ENCODE measurements at places on chromosomes 4 and X.

DNA sequence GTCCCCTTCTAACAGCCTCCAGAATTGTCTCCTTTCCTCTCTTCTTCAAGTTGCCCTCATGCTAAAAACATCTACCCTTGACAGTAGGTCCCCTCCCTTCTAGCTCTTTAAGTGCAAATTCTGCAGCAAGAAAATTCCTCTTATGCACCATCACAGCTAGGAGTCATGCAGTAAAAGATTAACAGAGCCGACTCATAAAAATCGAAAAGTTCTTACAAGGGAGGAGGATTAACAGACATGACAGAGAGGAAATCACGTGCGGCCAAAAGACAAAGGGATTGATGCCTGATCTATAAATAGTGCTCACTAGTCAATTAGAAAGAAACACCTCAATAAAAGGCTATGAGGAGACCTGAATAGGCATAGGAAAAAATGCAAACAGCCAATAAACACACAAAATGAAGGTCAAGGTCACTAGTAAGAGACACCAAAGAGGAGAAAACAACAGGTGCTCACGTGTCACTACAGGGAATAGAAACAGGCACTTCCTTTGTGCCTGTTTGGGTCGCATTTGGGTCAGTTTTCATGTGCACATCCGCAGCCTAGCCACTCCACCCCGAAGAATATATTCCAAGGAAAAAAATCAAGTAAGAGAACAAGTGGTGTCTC lies 3.4 kb downstream of the RNF212 start:
- DNase-seq: no peak

GRCh38 chr4:55068522-55068921 lies 56.9 kb downstream of the KDR start:
- no peak for DNase-seq

GRCh38 chr4:17260166-17260907 lies 251.6 kb downstream of the QDPR start:
- DNase-seq: no peak

DNA sequence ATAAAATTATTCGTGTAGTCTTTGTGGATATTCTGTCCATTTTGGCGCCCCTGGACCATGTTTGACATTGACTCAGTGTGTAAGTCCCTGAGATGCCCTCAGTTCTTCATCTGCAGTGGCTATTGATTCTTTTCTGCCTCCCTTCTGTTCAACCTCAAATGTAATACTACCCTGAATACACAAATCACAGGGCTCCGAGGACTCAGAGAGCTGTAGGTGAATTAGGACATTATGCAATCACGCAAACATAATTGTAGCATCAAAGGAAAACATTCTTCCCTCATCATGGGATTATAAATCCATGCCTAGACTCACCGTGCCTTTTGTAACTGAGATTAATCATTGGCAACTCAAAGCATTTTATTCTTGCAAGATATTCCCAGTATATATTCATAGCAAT lies 161.4 kb upstream of the PACRGL start:
- no peak for DNase-seq

- DNase-seq: no peak
These were observed 126.8 kb upstream of the PSAPL1 start for GRCh38 chr4:7561557-7561956.

DNA sequence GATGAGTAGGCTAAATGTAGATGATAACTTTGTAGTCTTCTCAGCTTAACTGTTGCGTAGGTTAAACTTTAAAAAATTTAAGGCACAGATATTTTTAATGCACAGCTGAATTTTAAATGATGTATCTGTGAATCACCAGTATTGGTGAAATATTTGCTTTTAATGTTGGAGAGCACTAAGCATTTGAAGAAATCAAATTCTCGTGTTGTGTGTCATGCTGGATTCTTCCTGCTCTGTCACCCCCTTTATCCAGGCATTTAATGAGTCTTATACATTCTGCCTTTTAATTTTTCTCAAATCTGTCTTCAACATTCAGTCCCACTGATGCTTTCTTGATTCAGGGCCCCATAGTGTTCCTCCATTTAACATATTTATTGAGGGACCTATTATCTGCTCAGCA lies 76.7 kb downstream of the SLC4A4 start:
- DNase-seq: no peak

DNA sequence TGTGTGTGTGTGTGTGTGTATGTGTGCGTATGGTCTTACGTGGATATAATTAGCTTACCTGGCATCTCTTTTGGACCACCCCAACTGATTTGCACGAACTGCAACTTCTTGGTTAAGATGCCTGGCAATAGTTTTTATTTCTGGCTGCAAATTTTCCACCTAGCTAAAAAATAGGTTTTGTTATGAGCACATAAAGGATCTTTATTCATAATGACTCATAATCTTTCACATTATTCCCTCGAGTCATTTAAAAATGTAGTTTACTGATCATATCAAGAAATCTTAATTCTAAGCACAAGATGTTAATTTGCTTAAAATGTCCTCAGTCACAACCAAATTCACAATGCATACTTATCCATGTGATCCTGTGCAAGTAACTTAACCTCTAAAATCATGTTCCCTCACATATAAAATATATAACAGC lies 1.5 kb downstream of the COX18 start:
- no peak for DNase-seq

DNA sequence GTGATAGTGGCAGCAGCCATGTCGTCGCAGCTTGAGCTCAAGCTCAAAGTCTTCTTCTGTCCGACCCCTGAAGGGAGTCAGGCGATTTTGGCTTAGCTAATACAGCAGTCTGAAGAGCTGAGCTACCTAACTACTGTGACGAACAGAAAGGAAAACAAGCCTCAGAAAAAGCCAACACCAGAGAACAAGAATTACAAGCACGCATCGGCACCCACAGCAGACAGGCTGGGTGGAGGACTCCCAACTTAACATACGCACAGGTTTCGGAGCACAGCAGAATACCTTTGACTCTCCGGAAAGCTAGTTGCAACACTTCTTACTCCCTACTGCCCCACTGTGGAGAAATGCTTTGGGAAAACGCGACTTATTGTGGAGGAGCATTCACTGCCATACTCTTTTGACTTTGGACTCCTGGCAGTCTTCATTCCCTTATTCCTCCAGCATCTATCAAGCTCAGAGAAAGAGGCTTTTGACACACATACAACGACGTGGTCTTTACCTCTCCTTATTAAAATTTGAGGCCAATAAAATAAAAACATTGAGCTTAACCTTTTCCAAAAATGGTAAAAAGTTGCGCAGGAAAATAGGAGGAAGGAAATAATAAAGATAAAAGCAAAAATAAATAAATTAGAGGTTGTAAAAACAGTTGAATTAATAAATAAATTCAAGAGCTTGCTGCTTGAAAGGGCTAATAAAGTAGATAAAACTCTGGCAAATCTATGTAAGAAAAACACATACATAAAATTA lies 41.3 kb upstream of the GPC3 start:
- no peak for DNase-seq

GRCh38 chrX:134868771-134869495 lies 121.9 kb upstream of the SMIM10 start:
- DNase-seq: peak; percentile 73

DNA sequence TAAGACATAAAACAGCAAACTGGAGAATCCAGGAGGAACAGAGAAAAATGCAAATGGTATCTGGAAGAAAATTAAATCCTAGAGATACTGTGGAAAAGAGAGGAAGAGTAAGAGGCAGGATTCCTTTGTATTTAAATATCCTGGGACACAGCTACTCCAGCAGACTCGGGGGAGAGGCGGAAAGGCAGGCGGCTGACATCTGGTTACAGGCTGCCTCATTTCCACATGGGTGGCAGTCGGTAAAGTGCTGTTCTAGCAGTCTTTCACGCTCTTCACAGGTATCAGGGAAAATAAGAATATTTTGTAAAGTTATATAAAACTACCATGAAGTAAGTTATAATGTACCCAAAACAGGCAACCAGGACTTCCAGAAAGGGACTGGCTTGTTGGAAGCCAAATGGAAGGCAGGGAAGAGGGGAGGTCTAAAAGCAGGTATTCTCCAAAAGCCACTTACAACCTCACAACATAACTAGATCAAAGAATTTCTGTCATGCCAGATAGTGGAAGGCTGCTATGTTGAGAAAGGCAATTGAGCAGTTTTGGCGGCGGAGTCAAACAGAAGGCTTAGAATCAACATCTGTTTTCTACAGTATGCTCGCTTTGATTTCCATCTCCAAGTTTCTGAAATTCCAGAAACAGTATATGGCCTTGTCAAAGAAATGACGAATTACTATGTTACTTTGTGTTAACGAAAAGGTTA lies 1.3 kb upstream of the TIGD2 start:
- no peak for DNase-seq

- DNase-seq: no peak
These were observed 10.4 kb downstream of the MAD2L1 start for GRCh38 chr4:120056246-120056645.

- peak; percentile 47 for DNase-seq
These were observed 28.4 kb downstream of the DDX60L start for GRCh38 chr4:168451744-168452390.

- DNase-seq: no peak
These were observed 48.5 kb upstream of the PDLIM3 start for GRCh38 chr4:185583813-185584212.

GRCh38 chr4:156495836-156496235 lies 475.8 kb downstream of the PDGFC start:
- no peak for DNase-seq

GRCh38 chrX:123422875-123423274 lies 238.8 kb downstream of the GRIA3 start:
- no peak for DNase-seq

DNA sequence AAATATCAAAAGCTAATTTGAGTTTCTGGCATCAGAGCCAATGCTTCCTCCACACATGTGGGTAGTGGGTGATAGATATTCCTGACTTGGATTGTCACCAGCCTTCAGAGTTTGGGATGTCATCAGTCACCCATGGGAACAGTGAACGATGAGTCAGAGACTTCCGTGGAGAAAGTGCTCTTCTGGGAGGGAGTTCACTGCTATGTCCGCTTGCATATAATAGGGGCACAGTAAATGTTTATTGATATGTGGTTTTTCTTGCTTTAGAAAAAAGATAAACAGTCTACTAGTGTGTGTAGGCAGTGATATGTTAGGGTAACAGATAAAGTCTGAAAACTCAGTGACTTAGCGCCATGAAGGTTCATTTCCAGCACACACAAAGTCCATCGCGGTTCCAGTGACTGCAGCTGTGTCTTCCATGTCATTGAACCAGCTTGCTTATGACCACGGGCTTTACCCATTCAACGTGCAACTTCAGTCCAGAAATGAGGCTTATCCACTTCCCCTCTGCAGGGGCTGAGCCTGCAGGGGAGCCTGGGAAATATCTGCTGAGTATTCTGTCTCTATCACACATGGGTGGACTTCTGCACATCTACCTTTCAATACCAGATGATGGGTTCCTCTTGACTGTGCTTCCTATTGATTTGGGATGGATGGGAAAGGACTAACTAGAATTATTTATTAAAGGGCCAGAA lies 87.7 kb upstream of the WWC2 start:
- DNase-seq: no peak

DNA sequence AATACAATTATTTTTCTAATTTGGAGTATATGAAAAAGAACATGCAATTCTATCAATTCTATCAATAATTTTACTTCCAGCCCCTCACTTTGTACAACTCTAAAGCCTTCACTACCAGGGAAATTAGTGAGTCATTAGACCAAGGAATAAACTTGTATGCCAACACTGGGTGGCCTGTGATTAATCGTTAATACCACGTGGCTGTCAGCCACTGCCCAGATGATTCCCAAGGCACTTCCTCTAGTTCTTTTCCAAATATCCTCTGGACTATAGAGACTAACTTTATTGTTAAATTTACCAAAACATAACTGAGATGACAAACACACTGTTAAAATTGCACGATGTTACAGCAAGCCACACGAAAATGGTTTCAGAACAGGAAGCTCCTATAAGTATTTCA lies 45.7 kb downstream of the MID1 start:
- no peak for DNase-seq

DNA sequence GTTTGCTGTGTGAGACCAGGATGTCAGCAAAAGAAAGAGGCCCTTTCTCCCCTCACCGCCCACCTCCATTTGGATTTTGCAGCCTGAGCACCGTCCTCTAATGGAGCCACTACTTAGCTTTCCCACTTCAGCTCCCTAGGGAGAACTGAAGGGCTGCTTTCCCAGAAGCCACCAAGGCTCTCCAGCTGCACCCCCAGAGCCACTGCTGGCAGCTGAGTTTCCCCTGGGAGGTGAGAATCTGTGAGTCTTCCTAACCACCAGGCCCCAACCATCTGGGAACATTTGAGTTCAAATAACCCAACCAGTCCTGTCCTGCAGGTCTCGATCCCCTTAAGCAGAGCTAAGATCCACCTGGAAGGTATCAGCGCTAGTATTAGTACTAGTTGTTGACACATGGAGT lies 173.1 kb upstream of the USP9X start:
- DNase-seq: no peak

DNA sequence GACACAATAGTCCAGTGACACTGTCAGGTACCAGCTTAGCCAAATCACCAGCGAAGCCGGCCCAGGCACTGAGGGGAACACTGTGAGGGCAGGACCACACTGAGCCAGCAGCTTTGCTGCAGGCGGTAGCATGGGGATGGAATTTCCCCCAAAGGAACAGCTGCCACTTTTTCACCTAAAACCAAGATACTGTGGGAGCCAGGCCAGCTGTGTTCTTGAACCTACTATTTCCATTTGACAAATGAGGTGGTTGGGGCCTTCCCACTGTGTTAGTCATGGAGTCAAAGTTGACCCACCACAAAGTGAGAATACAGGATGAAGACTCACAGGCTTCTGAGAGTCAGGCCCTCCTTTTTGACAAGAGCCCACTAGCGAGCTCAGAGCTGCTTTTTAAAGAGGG lies 70.7 kb upstream of the SH3RF1 start:
- peak; percentile 75 for DNase-seq

GRCh38 chrX:69298466-69299140 lies 133.3 kb upstream of the PJA1 start:
- DNase-seq: no peak

GRCh38 chr4:140837736-140838135 lies 81.6 kb upstream of the TBC1D9 start:
- no peak for DNase-seq

- DNase-seq: no peak
These were observed 45.1 kb upstream of the HSD17B10 start for GRCh38 chrX:53479301-53479700.

- no peak for DNase-seq
These were observed 46.4 kb upstream of the FGG start for GRCh38 chr4:154658680-154659405.

Data from skeletal muscle cell (primary cell).